RPMI7951 (cell line): ENCODE measurements at places on chromosomes 5 and 9. TPM values are rescaled to one million over a fixed set of nuclear protein-coding genes. Genes with fewer than 3 reads are reported as not detected.

- peak; percentile 36 for DNase-seq
These were observed 67.6 kb downstream of the HMCN2 start for GRCh38 chr9:130333041-130333711.

Gene ADAMTSL2
- 6.6 and 9.7 TPM in 2 replicates for total RNA-seq

- DNase-seq, result peak; percentile 29
These were observed 36.7 kb downstream of the CDK7 start for GRCh38 chr5:69271376-69271775.

- no peak for DNase-seq
These were observed 396.1 kb upstream of the MPDZ start for GRCh38 chr9:13675638-13676000.

Gene SLC6A18
- total RNA-seq, result not detected in 2 replicates

Gene CTXN3
- total RNA-seq, result not detected in 2 replicates

Gene RAB3C
- not detected in 2 replicates for total RNA-seq
